Activated CD8-positive, alpha-beta memory T cell treated with anti-CD3 and anti-CD28 coated beads for 48 hours (primary cell): ENCODE measurements at places on chromosomes 5 and 9.

- DNase-seq: no peak
Measured at GRCh38 chr5:151406322-151406947, 41.0 kb upstream of the SLC36A1 start.

DNA sequence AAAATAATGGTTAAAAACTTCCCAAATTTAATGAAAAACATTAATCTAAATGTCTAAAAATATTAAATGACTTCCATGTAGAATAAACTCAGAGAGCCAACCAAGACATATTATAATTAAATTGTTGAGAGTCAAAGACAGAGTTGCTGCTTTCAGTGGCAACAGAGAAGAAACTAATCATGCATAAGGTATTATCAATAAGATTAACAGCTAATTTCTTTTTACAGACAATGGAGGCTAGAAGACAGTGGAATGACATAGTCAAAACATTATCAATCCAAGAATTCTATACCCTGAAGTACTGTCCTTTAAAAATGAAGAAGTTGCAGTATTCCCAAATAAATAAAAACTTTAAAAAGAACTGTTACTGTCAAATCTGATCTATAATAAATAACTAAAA is 268.7 kb downstream of the IRX2 start:
- DNase-seq: no peak

DNA sequence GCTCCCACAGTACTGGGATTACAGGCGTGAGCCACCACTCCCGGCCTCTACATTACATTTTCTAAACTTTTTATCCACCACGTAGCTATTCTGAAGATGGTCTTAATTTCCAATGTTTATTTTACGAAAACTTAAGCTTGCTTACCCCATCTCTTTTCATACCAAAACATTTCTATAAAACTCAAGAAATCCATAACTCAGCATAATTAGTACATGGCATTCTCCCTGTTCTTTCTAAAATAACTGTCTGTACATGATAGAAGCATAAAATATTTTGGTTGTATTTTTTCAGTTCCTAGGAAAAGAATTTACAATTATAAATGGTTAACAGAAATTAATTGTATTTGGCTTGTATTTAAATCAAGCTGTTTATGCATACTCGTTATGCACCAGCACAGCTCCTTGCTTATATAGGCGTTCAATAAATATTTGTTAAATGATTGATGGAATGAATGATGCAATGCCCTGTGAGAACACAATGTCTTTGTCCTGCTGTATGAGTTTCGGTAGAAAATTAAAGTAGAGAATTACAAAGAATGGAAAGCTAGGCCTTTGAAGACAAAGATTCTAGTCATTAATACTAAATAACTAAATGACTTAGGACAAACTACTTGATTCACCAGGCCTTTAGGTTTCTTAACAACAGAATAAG is 384.2 kb downstream of the EFNA5 start:
- no peak for DNase-seq

DNA sequence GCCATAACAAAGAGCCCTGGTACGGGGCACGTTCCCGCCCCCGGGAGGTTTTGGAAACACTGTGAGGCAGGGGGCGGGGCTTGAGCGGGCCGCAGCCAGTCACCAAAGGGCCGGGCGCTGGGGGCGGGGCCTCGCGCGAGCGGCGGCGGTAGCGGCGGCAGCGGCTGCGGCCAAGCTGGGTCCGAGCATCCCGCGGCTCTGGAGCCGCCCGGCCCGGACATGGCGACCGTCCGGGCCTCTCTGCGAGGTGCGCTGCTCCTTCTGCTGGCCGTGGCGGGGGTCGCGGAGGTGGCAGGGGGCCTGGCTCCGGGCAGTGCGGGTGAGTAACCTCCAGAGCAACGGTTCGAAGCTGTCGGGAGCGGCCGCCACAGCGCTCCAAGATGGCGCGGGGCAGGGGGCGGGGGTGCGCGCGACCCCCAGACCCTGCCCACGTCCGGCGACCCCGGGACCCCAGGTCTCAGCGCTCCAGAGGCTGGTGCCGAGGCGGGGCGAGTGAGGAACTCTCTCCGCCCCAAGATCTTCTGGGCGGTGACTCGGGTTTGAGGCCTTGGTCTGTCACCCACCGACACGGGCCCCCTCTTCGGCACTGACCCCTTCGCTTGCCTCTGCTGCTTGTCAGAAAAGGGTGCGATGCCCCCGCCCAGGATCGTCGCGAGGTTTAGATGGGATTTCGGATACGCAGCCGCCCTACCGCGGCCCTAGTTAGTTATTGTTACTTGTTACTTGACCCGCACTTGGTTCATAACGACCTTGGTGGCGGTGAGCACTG is at the start of gene RECK:
Gene RECK, plus strand, starts transcription at position 134 of the 769 bp plus-strand sequence. Its CDS starts 86 bp downstream, at position 220.
- DNase-seq: peak; percentile 84

GRCh38 chr9:20512106-20512505 is 110.2 kb downstream of the MLLT3 start:
- DNase-seq: no peak

- DNase-seq: no peak
Measured at GRCh38 chr9:92308893-92309292, 15.4 kb upstream of the IARS1 start.

- no peak for DNase-seq
Measured at GRCh38 chr9:98784831-98785806, 11.2 kb downstream of the ANKS6 start.

DNA sequence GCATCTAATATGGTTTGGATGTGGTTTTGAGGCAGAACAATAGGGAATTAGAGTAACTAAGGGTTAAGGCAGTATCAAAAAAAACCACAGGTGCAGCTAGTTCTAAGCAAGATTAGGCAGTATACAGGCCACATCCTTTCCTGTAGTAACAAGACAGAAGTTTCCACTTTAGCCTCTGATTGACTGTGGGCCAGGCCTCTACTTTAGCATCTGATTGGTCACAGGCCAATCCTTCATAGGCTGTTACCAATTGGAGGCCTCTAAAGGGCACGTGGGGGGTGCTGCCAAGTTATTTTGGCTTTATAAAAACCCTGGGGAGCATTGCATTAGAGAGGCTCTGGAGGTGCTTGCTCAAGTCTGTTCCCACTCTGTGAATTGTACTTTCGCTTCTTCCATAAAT is 144.1 kb upstream of the ST8SIA4 start:
- DNase-seq: no peak

GRCh38 chr9:133101356-133102189 is 19.5 kb downstream of the RALGDS start:
- no peak for DNase-seq

DNA sequence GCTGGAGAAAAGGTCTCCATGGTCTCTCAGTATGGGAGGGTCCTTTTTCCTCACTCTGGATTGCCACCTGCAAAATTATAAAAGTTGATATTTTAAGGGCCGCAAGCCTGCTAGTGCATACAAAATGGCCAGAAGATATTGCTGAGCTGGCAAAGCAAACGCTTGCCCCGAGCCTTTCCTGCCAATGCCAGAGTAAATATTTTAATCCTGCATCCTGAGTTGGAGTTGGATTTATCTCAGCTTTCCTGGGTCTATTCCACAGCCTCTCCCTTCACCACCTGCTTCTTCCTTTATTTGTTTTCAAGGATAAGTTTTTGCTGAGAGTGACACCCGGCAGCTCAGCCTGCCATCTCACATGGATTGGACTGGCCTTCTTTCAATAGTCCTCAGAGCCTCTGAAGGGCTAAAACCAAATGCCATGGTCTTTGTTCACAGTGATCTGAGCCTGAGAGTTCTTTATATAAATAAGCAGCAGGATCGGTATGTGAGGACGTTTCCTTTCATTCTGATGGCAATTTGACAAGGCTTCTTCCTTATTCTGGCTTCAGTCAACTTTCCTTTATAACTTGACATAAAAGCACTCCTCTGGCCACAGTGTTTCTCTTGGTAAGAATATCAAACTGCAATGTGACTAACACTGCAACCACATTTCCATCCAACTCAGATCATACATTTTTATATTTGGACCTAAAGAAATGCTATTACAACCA is 170.1 kb downstream of the ADAMTS12 start:
- no peak for DNase-seq

DNA sequence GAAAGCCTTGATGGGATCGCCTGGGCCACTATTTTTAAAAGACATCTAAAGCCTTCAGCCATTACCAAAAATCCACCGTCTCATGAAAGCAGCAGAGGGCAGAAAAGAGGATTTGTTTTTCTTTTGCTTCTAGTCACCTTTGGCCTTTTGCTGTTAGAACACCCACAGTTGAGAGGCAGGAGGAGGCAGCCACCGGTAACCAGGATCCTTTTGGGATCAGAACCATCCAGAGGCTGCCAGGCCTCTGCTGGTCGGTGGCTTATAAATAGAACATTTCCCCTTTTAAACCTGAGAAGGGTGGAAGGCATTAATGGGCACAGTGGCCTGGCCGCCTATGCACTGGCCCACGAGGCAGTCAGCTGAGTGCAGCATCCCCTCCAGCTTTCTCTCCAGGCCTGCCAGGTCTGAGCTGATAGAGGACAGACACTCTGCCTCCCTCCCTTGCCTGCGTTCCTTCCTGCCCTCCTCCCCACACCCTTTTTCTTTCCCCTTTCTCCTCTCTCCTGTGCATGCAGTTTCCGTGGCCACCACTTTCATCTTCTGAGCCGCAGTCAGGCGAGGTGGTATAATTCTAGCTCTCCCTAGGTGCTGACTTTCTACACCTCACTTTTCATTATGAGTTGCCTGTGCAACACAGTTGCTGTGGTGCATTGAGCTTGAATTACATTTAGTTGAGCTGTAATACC is 253.4 kb downstream of the ARHGAP26 start:
- DNase-seq: no peak

- no peak for DNase-seq
Measured at GRCh38 chr9:118088090-118088489, 383.9 kb downstream of the TLR4 start.

DNA sequence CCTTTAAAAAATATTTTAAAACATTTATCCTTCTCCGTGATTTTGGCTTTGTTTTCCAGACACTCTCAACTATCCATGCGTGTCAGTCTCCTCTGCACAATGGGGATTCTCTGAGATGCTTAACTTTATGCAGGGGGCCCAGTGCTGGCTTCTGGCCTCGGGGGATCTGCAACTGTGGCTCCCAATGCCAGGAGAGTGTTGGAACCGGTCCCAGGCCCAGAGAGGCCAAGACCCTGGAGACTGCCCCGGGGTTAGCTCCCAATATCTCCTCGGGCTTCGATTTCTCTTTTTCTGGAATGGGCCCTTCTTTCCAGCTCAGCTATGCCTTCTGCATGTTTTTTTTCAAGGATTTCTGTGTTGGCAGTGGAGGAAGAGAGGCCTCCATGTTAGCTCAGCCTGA is 20.1 kb upstream of the SARDH start:
- DNase-seq: no peak

GRCh38 chr5:140020601-140021177 is 22.4 kb downstream of the NRG2 start:
- no peak for DNase-seq
